ENCODE measurements at places on chromosomes 7 and 10.

GRCh38 chr7:130793855-130794618 is 60.0 kb upstream of the KLF14 start:
- no peak for DNase-seq

DNA sequence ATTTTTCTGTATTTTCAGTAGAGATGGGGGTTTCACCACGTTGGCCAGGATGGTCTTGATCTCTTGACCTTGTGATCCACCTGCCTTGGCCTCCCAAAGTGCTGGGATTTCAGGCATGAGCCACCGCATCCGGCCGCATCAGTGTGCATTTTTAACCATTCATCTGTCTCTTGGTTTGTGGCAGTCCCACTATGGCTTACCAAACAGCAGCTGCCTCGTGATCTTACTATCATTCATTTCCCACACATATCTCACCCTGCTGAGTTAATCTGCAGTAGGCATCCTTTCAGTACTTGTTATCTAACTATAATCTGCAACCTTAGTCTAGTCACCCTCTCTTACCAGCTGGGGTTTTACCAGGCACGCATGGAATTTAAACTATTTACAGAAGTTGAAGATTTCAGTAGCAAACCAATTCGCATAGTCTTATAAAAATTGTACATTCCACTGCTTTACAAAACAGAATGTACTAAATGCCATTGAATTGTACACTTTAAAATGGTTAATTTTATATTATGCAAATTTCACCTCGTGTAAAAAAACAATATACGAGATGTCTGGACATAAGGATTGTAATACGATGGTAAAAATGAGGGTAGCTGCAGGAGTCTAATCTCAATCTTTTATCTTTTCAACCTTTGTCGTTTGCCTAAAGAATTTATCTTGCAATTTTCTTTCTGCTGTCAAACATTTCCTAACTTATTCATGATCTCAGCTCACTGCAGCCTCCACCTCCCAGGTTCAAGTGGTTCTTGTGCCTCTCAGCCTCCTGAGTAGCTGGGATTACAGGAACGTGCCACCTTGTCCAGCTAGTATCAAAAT is 4.6 kb upstream of the TBC1D12 start:
- no peak for DNase-seq

DNA sequence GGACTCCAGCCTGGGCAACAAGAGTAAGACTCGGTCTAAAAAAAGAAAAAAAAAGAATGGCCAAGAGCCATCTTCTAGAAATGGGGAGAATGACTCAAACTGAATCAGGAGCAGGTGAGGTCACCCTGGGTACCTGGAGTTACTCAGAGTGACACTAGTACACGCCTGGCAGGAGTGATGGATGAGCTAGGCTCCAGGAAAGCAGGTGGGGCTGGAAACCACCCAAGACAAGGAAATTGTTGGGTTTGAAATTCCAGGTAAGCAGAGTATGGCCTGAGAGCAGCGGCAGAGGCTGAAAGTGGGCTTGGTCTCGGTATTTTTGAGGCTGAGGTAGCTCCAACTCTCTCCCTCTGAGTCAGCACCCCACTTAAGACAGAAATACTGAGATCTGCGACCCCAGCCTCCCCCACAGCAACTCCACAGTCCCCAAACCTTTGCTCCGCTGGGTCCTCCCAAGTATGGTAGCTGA is 18.5 kb downstream of the DDIT4 start:
- DNase-seq = no peak

- no peak for DNase-seq
Observed at GRCh38 chr7:94386416-94386815, 8.3 kb upstream of the COL1A2 start.

DNA sequence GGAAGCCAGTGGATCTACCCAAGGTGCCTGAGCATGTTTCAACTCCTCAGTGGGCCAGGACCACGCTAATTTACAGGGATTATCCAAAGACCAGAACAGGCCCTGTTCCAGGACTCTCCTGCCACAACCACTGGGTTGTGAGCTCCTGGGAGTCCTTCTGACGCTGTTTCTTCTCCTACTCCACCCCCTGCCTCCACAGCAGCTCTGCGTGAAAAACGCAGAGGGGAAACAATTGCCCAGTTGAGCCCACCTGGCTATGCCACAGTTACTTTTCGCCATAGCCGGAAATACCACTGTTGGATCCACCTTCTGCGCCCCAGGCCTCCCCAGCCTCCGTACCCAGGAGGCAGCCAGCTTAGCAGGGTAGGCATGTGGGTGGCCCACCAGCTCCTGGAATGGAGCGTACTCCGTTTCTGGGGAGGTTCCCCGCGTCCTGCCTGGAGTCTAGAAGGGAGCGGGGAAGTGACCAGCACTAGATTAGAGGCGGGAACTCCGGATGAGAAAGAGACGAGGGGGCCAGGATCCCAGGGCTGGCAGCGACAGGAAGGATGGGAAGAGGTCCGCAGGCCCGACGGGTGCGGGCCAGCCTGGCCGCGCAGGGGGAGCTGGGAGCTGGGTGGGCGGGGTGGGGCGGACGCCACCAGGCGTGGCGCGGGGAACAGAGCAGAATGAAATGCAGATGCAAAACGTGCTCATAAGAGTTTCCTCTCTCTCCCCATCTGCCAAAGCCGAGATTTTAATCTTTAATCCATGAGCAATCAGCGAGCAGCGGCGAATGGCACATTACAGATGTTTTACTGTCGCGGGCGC is 32.1 kb upstream of the PAX2 start:
- DNase-seq = no peak

GRCh38 chr7:134126146-134126545 is 994 bp upstream of the LRGUK start:
- DNase-seq = no peak

Data from left forelimb (tissue), 1 donor.